Large intestine (tissue), 12 donors: ENCODE measurements at places on chromosomes 1 and 21. TPM values are rescaled to one million over a fixed set of nuclear protein-coding genes. Genes with fewer than 3 reads are reported as not detected.

Gene IFI44
- 14.5 TPM for polyA plus RNA-seq

- H3K27me3 ChIP-seq = no peaks in the 10 kb centered on the region
- H3K36me3 ChIP-seq = no peaks in the 10 kb centered on the region
- H3K27ac ChIP-seq = no peak overlapping the region
- no peaks in the 10 kb centered on the region for H3K4me1 ChIP-seq
- DNase-seq = peak; percentile 58
Observed at GRCh38 chr1:157090196-157090647, 9.4 kb downstream of the ETV3L start.

DNA sequence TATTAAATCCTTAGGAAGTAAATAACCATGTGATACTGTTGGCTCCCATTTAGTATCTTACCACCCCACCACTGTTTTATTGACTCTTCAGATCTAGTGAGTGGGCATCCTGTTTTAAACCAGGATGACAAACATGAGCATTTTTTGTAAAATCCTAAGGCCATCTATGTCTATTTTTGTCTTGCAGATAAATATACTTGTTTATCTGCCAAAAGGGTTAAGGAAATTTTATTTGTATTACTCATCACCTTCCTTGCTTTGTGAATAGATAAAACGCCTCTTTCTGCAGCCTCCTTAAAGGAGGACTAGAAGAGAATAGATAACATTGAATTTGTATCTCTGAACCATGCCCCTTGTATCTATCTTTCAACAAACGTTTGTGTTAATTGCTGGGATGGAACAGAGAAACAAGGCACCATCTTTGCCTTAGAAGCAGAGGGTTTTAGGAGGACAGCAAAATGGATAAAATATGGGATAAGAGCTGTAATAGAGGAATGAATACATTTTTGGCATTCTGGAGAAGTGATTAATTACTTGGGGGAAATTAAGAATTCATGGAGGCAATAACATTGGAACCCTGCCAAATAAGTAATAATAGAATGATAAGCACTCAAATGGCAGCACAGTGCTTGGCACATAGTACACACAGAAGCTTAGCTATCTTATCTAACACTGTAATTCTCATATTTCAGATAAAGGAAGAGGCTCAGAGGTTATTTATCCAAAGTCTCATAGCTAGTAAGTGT is 14.7 kb downstream of the YTHDF2 start:
- no peak overlapping the region for H3K27ac ChIP-seq
- peaks cover 12% of the 10 kb centered on the region for H3K4me1 ChIP-seq
- DNase-seq = peak; percentile 48
- peaks cover 8% of the 10 kb centered on the region for H3K36me3 ChIP-seq
- no peak overlapping the region for H3K4me3 ChIP-seq

- H3K4me3 ChIP-seq = no peak overlapping the region
- DNase-seq = no peak
- H3K4me1 ChIP-seq = peaks cover 4% of the 10 kb centered on the region
- H3K27ac ChIP-seq = no peak overlapping the region
Observed at GRCh38 chr1:45365051-45365450, 24.8 kb upstream of the MUTYH start.

Gene SYF2
- 70.3 TPM for polyA plus RNA-seq

GRCh38 chr1:25948641-25949040 is 42.4 kb upstream of the STMN1 start:
- H3K4me3 ChIP-seq = no peak overlapping the region
- no peaks in the 10 kb centered on the region for H3K27me3 ChIP-seq
- DNase-seq = no peak
- H3K27ac ChIP-seq = no peak overlapping the region
- peaks cover 4% of the 10 kb centered on the region for H3K4me1 ChIP-seq

Gene LORICRIN
- polyA plus RNA-seq = not detected
